COR-L47 (cell line): ENCODE measurements at places on chromosomes 3 and 15.

DNA sequence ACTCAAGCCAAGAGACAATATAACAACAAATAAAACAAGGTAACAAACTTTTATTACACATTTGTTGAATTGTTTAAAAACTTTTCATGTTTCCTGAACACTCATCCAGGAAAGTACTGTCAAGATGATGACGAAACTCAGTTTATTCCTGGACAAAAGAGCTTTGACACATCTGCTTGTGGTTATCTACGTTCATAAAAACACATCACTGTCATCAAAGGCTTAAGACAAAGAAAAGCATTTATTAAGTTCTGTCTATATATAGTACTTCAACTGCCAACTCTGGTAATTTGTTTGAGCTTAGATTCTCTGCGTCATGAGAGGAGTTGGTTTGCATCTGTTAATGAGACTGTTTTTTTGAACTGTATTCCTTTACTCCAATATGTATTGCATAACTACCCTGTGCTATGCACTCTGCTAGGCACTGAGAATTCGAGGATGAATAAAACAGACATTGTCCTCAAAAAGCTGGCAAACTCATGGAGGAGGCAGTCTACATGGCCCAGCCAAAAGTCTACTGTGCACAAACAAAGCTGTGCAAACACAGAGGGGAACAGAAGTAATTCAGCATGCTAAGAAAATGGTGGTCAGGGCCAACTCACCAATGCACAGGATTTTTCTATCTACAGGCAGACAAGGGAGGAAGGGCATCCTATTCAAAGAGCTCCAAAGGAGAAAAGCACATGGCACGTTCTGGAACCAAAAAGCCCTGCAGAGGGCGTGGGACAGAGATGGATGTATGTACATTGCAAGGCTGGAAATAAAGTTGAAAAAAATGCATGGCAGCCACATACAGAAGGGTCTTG is 21.5 kb downstream of the PLD1 start:
- no peak for DNase-seq

GRCh38 chr3:142947799-142948575 is 15.5 kb downstream of the PAQR9 start:
- DNase-seq, result no peak

DNA sequence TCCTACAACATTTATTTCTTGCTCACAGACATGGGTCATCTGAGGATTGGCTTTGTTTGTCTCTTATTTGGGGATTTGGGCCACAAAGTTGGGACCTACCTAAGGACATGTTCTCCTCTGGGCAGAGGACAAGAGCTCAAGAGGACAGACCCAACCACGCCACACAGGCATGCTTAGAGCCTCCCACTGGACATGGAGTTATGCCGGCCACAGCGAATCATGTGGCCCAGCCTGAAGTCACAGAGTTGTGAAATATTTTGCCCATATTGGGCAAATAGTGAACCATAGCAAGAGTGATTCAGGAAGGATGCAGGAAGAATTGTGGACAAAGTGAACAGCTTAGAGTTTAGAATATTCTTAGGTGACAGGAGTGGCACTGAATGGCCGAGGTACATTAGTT is 9.9 kb downstream of the TRAK1 start:
- DNase-seq, result no peak

DNA sequence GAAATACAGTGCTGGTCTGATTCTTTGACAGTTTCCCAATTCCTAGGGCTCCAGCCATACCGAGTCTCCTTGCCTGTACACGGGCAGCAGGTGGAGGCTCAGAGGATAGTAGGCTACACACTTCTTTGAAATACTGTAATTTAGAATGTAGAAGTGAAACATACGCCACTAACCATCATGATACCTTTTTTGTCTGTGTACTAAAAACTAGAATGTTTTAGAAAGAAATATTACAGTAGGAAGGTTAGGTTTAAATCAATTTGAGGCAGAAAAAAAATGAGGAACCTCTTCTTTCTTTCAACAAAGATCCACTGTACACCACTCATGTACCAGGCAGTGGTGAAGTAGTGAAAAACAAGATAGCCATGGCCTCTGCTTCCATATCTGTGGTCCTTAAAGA is 354.7 kb downstream of the MCTP2 start:
- no peak for DNase-seq

DNA sequence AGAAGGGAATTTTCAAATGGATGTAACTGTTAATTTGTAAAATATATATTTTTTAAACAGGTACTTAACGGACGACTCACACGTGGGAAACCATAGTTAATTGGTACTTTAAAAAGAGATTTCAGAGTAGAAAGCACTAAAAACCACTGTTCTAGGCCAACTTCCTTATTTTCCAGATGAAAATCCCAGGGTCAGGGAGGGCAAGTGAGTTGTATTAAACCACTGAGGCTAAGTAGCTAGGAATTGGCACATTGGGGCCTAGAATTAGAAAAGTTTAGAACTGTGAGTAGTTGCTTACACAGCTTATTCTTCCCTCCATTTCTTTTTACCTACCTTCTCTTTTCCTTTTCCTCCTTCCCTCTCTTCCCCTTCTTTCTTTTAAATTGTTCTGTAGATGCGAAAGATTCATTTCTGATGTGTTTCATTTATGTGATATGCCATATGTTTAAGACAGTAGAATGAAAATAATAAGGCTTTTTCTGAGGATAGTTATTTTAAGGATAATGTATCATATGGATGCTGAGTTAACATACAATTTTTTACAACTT is 4.1 kb upstream of the UTS2B start:
- no peak for DNase-seq

DNA sequence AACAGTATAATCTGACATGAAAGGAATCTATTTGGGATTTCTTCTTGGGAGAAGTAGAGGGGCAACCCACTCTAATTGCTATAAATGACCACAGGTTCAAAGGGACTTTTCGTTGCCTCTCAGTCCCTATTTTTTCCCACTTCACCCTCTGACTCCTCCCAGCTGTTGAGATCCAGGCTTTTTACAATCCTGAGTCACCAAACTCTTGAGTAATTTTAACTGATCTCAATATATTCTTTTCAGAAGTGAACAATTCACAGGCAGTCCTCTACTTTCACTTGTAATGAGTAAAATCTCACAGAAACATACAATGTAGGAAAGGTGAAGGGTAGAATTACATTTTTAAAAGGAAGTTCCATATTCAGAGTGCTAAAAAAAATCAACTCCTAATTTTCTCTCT is 44.6 kb downstream of the EIF4E3 start:
- no peak for DNase-seq

DNA sequence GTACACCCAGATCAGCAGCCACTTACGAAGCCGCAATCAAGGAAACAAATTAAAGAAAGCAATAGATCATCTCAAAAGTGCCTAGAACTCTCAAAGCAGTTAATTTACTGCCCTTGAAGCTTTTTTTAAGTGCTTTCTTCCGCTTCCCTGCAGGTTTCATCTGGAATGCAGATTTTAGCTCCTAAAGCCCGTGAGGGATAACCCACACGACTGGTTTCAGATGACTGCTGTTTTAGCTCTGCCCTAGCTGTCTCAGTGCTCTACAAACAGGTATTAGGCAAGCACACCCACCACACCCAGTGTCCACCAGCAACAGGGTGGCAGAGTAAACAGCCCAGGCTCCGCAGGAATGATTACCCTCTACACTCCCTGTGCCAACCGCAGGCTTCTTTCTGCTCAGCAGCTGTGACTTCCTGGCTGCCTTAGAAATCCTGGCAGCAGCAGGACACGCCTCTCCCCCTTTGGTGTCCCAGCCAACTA is 126.0 kb downstream of the FMN1 start:
- DNase-seq, result peak; percentile 90

GRCh38 chr15:73524919-73525318 is 82.0 kb downstream of the REC114 start:
- DNase-seq, result no peak

- no peak for DNase-seq
These were observed 31.2 kb downstream of the WNT5A start for GRCh38 chr3:55455915-55456314.

DNA sequence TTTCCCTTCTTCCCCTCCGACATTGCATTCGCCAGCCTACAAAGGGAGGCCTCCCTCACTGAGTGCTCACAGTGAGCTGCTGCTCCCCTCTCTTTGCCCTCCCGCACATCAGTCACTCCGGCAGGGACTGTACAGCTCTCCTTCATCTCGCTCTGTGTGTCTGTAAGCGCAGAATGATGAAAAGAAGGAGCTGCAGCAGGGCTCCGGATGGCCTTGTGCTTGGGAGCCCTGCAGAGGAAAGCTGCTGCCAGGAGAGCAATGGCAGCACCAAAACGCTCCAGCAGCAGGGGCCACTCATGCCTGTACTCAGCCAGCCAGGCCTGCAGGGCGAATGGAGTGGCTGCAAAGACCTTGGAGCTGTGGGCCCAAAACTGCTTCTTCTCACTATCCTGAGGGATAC is 107.0 kb upstream of the NSMCE3 start:
- DNase-seq, result no peak
